RWPE1 (cell line): ENCODE measurements at places on chromosomes 1 and 21.

DNA sequence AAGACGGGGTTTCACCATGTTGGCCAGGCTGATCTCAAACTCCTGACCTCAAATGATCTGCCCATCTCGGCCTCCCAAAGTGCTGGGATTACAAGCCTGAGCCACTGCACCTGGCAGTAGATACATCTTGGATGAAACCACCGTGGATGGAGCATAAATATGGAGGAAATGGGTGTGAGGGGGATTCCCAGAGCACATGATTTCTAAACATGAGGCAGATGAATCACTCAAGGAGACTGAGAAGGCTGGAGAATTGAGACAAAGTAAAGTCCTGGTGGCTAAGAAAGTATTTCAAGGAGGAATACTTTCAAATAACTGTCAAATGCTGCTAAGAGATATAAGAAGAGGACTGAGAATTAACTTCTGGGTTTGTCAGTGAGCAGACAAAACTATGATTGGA lies 5.4 kb upstream of the PGBD5 start:
- no peak for DNase-seq

GRCh38 chr1:171126504-171126903 lies 35.8 kb downstream of the FMO3 start:
- no peak for DNase-seq

GRCh38 chr1:10149231-10149630 lies 61.1 kb upstream of the KIF1B start:
- no peak for DNase-seq

DNA sequence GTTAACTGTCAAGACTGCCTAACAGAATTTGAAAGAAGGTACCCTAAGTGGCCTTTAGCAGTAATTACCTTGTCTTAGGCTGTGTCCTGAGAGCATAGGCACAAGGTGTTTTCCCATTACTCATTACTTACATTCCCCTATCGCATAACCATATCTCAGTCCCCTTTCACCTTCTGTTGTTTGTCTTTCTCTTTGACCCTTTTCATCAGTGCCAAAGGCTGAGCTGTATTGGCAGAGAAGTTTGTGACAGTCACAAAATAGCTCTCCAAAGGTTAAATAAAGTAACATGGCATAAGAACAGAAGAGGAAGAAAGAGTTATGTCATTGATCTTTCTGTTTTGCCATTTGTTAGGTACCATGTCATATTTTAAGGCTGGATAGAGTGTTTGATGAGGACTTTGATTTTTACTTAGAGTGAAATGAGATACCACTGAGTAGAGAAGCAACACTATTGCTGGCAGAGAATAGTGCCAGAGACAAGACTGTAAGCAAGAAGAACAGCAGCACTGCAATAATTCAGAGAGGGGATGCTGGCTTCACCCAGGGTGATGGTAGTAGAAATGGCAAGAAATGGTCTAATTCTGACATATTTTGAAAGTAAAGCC lies 497.8 kb downstream of the TTLL7 start:
- no peak for DNase-seq

- DNase-seq: no peak
Measured at GRCh38 chr1:176046926-176047325, 160.2 kb downstream of the COP1 start.

DNA sequence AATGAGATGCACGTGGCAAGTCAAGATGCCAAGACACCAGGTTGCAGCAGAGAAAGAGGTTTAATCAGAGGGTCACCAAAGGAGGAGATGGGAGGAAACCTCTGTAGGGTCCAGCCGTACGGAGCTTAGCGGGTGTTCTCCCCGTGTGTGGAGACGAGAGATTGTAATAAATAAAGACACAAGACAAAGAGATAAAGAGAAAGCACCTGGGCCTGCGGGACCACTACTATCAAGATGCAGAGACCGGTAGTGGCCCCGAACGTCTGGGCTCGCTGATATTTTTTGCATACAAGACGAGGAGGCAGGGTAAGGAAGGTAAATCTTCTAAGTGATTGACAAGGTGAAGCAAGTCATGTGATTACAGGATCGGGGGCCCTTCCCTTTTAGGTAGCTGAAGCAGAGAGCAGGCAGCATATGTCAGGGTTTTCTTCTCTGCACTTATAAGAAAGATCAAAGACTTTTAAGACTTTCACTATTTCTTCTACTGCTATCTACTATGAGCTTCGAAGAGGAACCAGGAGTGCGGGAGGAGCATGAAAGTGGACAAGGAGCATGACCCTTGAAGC lies 41.2 kb upstream of the TDRD10 start:
- no peak for DNase-seq

DNA sequence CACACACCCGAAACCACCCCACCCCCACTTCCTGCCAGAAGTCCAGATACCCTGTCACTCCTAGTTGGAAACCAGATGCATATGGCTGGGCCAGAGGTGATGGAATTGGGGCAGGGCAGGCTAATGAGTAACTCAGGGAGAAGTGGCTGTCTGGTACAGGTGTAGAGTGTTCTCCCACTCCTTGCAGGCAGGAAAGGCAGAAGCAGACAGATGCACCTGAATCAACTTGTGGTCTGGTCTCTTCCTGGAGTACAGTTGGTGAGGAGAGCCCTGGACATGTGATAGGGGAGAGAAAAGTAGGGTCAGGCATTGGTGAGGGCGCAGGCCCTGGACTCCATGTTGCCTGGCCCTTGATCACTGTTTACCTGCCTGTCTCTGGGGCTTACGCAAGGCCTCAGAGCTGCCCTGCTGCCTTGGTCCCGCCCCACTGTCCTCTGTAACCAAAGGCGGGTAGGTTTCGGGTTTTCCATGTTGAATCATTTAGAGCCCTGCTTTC lies 2.5 kb downstream of the CGN start:
- DNase-seq: peak; percentile 57

DNA sequence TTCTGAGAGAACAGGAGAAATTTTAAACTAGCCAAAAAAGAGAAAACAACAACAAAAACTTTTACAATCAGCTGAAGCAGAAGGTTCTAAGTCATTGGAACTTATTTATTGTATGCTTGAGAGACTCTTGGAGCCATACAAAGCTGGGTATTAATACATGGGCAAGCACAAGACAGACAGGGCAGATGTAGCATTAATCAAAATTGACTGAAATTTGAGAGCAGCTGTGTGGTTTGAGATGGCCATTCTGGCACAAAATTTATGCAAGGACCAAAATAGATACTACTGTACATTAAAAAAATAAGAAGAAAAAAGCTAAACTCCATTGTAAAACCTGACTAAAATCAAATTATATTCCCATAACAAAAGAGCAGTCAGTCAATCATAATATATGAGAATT lies 892.5 kb downstream of the PLA2G4A start:
- no peak for DNase-seq

DNA sequence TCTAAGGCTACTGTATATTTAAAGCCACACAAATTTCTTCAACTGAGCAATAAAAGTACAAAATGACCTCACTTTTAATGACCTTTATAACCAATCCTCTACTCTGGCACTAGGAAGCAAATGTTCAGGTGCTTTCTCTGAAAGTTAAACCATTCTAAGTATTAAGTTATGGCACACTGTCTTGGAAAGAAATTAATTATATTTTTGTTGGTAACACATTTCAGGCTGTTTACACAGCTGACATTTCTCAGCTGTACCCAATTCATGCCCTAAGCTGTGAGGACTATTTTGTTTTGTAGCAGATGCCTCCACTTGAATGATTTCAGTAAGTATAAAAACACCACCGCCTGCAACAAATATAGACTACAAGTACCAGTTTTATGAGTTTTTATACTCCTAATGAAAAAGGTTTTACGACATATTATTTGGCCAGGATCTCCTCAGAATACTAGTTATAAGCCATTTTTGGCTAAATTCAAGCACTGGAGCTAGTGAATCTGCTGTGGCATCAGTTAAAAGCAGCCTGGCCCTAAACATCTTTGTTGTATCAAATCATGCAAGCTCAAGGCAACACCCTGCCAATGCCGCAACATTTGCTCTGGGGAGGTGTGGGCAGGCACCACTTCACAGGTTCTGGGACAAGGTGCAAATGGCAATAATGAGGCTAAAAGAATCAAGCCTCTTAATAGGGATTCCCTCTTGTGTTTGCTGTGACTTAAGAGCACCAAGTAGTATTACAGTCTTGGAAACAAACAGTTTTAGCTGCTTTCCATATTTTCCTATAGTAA lies 228.4 kb upstream of the DMRTA2 start:
- DNase-seq: no peak

- DNase-seq: no peak
Measured at GRCh38 chr21:45580576-45581321, 38.5 kb upstream of the SLC19A1 start.
